Suppressor macrophage treated with lipopolysaccharide for 4 hours (primary cell): ENCODE measurements at places on chromosomes 1 and 21.
A peak's percentile ranks its signal among the peaks of the same experiment; 100 is the strongest.

GRCh38 chr1:234214911-234215892 is 158.1 kb upstream of the COA6 start:
- DNase-seq: no peak

GRCh38 chr21:32403201-32403777 is 9.2 kb upstream of the EVA1C start:
- DNase-seq: peak; percentile 77

DNA sequence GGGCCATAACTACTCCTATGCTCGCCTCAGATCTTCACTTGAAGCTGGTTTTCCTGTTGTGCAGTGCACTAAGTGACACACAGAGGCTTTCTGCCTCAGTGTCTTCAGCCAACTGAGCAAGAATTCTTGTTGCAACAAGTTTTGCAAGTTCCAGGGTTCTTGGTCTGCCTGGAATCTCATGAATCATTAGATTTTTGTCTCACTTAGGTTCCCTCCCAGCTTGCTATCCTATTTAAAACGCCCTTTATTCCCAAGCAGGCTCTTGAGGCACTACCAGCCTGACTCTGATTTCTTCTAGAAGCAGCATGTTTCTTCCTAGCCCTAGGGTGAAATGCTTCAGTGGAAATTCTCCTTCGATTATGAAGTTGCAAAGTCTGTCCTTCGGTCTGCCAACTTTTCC is 158.8 kb downstream of the C1orf21 start:
- no peak for DNase-seq

GRCh38 chr1:100580446-100580845 is 42.5 kb downstream of the GPR88 start:
- DNase-seq: no peak

DNA sequence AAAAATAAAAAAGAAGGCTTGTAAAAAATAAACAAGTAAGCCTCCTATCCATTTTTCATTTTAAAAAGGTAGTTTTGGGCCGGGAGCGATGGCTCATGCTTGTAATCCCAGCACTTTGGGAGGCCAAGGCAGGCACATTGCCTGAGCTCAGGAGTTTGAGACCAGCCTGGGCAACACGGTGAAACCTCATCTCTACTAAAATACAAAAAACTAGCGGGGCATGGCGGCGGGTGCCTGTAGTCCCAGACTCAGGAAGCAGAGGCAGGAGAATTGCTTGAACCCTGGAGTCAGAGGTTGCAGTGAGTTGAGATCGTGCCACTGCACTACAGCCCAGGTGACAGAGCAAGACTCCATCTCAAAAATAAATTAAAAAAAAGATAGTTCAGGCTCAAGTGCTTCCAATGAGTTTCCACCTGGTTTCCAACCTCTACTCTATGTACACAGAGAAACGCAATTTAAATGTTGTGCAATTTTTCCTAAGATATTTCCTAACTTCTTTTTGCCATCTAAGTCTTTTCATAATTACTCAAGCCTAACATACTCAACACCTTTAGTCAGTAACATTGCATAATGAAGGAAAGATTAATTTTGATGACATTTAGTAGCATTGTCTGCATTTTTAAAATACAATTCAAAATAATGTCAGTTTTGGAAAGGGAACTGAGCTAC is 106.3 kb downstream of the KCNT2 start:
- no peak for DNase-seq

GRCh38 chr21:36859744-36860501 is 106.5 kb downstream of the HLCS start:
- peak; percentile 81 for DNase-seq

- DNase-seq: peak; percentile 20
These were observed at the start of gene WNT4 for GRCh38 chr1:22143065-22144033. Gene WNT4 (minus strand): TSS chr1:22143097. CDS start chr1:22142922, 175 bp downstream.

DNA sequence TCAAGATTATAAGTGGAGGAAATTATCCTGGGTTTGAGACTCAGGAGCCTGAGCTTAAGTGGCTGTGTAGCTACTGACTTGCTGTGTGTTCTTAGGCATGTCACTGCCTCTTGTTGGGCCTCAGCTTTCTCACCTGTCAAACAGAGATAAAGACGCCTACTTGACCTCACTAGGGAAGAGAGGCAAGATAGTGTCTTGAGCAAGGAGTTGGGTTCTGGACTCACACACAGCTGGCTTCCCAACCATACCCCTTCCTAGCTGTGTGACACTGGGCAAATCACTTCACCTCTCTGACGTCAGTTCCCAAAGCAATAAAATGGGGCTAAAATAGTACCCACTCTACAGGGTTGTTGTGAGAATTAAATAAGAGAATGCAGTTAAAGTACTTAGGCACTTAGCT is 11.6 kb upstream of the EPB41 start:
- no peak for DNase-seq

- DNase-seq: no peak
These were observed 201.3 kb downstream of the SLC45A1 start for GRCh38 chr1:8519167-8519566.

- DNase-seq: no peak
These were observed 668.2 kb downstream of the KIF26B start for GRCh38 chr1:245822996-245823395.

- DNase-seq: no peak
These were observed 9.3 kb downstream of the TP73 start for GRCh38 chr1:3661631-3662030.

GRCh38 chr1:9922342-9922741 is 12.3 kb upstream of the CTNNBIP1 start:
- DNase-seq: no peak

DNA sequence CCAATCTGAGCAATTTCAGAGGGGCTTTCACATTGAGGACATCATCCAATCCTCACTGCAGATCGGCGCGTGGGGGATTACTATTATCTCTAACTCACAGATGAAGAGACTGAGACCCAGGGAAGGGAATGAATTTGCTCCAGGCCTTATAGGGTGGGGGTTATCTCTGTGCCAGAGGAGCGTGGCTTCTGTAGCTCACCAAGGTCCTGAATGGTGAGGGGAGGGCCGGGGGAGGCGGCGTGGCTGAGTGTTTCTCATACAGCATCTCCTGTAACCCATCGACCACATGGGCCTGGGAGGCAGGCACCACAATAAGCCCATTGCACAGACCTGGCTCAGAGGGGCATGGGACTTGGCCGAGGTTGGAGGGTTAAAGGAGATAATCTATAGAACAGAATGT is 143.0 kb upstream of the KLHDC7A start:
- no peak for DNase-seq

DNA sequence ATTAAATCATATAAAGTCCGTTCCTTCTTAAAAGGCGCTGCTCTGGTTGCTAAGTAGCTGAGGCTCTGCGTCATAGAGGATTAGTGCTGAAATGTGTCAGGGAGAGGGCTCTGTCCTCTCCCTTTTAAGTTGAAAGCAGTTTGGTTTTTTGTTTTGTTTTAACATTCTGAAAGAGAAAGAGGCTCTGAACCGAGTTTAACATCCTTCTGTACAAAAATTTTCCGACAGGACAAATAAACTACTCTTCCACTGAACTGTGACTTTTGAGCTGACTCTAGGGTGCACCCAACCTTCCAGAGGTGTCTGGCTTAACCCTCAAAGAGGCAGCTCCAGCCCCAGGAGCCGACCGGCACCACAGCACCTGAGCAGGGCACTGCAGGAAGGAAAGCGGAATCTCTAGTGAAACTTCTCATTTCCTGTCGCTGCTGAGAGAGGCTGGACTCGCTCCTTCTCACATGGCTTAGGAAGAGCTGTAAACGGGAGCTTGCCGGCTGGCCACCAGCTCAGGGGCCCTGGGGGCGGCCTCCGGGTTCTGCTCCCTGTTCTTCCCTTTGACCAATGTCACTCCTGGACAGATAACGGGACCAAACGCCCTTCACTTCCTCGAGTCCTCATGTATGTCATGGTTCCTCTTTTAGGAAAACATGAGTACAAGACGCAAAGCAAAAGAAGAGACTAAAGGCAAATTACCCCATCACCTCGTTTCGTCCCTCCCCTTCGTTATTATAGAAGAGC is 1.2 kb downstream of the VAV3 start:
- peak; percentile 81 for DNase-seq

DNA sequence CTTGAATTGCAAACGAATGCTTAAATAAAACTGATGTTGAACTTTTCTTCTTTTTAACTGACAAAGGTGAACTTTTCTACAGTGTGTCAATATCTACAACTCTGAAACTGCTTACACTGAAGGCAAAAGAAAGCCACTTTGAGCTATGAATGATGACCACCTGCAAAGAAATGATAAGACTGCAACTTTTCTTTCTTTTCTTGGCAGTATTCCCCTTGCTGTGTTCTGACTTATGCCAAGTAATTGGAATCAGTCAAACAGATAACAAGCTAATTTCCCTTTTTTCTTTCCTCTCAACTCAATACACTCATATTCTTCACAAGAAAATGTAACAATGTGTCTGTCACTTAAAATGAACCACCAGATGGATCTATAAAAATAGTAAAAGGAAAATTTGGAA is 588.1 kb upstream of the BRINP3 start:
- no peak for DNase-seq

GRCh38 chr1:10471411-10472219 is 714 bp downstream of the DFFA start:
- no peak for DNase-seq

GRCh38 chr1:236033336-236033735 is 31.6 kb downstream of the NID1 start:
- no peak for DNase-seq

DNA sequence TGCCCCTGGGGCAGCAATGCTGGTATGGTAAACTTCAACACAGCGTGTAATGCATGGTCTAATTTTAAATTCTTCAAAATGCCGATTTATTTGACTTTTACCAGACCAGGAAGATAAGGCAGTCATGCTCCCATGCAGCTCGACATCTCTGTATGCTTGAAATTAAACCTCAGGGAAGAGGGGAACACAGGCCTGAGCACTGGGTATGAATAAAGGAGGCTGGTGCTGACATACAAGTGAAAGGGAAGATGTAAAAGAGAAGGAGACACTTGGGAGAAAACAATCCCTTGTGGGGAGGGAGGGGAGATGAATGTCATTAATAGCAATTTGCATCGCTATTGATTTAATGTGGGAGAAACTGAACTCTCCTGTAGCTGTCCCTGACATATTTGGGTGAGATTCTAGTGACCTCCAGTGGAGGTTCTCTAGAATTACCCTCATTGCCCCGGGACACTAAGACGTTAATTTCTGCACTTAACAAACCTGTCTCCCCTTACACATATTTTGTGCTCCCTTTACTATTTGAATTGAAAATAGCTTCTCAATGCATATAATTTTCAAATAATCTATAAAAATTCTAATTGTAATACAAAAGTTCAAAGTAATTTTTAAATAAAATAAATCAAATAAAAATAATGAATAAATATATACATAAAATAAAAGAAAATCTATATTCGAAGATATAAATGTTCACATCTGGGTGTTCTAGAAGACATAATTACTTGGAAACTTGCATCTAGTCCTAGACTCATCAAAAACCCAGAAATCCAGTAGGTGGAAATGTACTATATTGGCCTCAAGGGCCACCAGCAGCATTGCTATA is 283.1 kb downstream of the LMX1A start:
- DNase-seq: peak; percentile 35

GRCh38 chr1:236471653-236472052 is 52.1 kb upstream of the LGALS8 start:
- DNase-seq: no peak

DNA sequence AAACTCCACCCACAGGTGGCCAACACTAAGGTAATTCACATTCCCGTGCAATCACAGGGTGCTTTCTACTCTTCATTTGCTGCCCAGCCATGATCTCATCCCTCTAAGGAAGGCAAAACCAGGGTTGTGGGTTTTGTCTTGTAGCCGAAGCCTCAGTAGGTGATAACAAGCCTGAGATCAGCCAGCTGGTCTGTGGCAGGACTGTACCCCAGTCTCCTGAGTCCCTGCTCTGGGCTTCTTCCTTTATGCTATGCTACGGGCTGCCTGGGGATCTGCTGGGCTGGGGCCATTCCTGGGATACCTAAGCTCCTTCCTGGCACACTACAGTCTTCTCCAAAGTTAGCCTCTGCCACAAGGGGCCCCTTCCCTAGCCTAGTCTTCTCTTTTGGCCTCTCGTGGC is 9.8 kb downstream of the PPFIA4 start:
- DNase-seq: no peak

- no peak for DNase-seq
These were observed 878 bp downstream of the OR11L1 start for GRCh38 chr1:247840818-247841217.

- DNase-seq: no peak
These were observed 39.4 kb downstream of the TRAPPC10 start for GRCh38 chr21:44051462-44051941.

DNA sequence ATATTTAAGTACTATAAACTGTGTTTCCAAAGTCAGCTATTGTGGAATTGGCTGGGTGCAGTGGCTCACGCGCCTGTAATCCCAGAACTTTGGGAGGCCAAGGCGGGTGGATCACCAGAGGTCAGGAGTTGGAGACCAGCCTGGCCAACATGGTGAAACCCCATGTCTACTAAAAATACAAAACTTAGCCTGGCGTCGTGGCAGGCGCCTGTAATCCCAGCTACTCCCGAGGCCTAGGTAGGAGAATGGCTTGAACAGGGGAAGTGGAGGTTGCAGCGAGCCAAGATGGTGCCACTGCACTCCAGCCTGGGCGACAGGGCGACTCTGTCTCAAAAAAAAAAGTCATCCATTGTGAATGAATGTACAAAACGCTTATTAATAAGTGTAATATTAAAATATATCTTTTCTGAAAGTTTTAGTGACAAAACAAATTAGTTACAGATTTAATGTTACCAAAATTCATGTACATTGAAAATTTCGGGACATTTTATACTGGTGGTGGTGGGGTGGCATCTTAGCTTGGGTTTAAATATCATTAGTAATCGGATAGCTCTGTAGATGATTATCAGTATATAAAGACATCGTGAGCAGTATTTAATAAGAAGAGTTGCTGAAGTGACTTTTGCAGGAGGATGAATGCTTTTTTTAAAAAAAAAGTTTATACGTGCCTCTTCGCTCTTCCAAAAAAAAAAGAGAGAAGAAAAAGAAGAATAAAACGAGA is 503 bp upstream of the SRSF11 start:
- no peak for DNase-seq

GRCh38 chr1:95029532-95029931 is 43.2 kb downstream of the ALG14 start:
- DNase-seq: no peak

DNA sequence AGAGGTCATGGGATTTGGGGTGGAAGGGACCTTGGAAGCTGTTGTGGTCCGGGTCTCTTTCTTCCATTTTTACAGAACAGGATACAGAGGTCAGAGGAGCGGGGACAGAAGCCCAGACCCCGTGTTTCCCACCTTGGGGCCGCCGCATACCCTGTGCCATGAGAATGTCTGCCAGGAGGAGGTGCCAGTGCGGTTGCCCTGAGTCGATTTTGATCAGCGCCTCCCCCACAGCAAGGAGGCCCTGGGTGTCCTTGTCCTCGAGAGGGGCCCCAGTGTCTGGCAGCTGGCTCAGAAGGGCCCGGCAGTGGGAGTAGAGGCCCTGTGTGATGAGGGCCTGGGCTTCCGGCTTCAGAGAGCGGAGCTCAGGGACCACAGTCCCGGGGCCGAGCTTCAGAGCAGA is 12.3 kb upstream of the MMEL1 start:
- no peak for DNase-seq

DNA sequence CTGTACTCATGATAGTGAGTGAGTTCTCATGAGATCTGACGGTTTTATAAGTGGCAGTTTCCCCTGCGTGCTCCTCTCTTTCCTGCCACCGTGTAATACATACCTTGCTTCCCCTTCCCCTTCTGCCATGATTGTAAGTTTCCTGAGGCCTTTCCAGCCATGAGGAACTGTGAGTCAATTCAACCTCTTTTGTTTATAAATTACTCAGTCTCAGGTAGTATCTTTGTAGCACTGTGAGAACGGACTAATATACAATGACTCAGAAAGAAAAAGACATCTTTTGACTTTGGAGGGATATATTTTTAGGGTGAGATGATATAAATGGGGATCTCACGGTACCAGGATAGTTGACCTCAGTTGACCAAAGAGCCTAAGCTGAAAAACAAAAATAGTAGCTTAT is 74.7 kb upstream of the BACH1 start:
- no peak for DNase-seq
